ENCODE measurements at places on chromosomes 3 and 15.

DNA sequence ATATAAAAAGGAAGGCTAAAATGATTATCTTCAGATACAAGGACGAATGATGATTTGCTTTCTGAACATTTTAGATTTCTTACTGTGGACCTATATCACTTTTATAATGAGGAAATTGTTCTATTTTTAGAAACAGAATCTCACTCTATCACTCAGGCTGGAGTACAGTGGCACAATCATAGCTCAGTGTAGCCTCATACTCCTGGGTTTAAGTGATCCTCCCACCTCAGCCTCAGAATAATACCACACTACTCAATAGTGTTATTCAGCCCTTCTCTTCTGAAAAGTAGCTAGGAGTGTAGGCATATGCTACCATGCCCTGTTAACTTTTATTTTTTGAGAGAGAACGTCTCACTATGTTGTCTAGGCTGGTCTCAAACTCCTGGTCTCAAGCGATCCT, 15.8 kb downstream of the DNAJC13 start:
- DNase-seq: no peak

DNA sequence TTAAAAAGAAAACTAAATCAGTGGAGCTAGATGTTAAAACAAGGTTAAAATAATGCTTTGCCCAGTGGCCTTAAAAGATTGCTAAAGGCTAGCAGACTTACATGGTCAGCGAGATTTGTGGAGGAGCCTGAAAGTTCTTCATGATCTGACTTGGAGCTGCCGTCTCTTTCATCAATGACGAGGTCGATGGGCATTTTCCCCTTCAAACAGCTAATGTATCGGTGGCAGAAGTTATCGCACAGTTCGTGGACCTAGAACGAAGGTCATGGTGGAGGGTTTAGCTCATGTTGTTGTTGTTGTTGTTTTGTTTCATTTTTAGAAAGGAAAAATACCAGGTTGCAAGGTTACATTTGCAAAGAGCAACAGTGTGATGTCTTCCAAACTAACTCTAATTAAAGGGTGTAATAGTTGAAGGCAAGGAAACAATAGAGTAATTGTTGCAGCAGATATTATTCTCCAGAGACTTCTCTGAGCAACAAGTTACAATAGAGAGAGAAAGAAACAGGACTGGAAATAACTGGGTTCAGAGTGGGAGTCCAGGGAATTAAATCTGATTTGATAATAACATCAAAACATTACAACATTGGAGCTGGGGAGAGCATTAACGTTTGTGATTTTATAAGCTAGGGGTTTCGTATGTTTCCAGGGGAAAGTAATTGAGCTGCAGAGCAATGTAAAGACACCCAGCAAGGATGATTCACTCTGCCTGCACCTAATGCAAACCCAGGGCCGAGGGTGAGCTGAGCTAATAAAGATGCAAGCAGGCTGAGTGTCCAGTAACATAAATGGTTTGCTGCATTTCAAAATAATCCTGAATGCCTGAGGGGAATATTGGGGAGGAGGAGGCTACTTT, 6.6 kb downstream of the MEIS2 start:
- DNase-seq: peak; percentile 21

DNA sequence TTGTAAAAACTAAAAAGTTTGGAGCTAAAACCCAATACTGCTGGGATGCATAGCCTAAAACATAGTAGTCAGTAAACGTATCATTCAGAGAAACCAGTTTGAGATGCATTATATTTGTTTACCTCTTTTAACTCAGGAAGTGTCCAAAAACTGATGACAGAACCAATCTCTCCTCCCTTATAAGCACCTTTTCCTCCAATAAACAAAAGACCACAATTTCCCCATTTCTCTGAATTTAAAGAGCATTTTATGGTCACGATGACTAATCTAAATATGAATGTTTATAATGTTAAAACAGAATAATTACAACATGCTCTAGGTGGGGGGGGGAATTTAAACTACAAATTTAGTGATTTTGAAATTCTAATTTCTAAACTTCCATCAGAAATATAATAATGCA, 58.5 kb downstream of the CEP63 start:
- no peak for DNase-seq

DNA sequence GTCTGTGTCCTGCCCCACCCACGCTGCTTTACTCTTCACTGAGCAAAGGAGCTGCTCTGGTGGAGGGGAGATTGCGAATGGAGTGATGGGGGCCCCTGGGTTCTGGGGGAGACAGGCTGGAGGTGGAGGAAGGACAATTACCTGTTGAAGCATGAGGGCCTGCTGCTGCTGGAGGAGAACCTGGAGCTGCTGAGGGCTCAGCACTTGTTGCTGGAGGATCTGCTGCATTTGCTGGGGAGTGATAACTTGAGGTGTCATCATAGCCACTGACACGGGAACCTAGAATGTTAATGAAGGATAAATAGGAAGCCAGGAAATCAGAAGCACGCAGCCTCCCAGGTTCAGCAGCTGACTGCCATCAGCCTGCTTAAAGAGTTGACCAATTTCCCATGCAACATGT, 530.0 kb downstream of the FOXP1 start:
- DNase-seq: no peak

DNA sequence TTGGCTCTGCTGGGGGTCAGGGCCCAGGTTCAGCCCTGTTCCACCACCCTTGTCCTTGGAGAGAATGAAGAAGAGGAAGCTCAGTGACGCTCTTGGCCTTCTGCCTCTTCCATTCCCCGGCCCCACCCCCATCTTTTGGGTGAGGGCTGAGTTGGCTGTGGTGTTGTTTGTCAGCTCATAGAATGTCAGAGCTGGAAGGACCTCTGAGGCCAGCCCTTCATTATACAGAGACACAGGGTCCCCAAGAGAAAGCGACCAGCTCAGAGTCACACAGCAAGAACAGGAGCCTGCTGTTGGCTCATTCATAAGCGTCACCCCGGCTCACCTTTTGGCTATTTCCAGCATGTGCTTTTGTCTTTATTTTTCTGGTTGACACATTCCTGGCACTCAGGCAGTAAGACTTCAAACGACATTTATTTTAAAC, 68.2 kb downstream of the AAGAB start:
- DNase-seq: peak; percentile 85

DNA sequence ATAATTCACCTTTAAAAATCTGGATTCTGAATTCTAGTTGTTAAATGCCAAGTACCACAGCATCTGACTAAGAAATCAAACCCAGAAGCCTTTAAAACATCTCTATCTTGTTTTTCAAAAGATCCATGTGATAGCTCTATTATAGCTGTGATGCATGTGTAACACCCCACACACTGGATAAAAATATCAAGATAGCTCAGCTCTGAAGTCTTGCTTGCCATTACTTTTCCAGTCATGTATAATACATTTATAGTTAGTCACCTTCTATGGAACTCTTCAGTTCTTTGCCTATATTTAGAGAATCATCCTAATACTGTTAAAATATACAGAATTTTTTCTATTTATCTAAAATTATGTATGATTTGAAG, 11.6 kb downstream of the ARPP19 start:
- no peak for DNase-seq

DNA sequence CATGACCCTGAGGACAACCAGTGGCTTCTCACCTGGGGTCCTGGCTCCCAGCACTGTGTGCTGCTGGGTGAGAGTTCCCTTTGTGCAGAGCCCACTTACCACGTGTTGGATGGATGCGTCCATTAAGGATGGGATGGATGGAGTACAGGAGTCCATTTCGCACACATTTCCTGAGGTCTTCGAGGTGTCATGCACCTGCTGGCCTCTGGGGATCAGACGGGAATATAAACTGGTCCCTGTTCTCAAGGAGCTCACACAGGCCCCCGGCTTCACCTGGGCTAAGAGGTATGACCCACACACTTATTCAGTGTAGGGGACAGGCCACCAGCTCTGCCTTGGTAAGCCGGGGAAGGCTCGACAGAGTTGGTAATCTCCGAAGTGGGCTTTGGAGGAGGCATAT, 39.5 kb downstream of the MAGEF1 start:
- no peak for DNase-seq

- no peak for DNase-seq
Measured at GRCh38 chr3:71035314-71035713, 548.2 kb downstream of the FOXP1 start.

DNA sequence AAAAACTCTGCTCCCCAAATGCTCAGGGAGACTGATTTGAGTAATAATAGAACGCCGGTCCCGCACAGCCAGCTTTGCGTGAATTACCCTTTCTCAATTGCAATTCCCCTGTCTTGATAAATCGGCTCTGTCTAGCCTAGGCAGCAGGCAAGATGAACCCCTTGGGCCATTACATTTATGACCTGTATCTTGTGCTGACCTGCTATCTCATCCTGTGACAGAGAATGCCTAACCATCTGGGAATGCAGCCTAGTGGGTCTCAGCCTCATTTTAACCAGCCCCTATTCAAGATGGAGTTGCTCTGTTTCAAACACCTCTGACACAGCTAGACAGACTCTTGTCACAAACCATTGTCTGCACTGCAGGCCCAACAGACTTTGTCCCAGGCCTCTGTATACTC, 13.8 kb upstream of the NUP210 start:
- DNase-seq: no peak

DNA sequence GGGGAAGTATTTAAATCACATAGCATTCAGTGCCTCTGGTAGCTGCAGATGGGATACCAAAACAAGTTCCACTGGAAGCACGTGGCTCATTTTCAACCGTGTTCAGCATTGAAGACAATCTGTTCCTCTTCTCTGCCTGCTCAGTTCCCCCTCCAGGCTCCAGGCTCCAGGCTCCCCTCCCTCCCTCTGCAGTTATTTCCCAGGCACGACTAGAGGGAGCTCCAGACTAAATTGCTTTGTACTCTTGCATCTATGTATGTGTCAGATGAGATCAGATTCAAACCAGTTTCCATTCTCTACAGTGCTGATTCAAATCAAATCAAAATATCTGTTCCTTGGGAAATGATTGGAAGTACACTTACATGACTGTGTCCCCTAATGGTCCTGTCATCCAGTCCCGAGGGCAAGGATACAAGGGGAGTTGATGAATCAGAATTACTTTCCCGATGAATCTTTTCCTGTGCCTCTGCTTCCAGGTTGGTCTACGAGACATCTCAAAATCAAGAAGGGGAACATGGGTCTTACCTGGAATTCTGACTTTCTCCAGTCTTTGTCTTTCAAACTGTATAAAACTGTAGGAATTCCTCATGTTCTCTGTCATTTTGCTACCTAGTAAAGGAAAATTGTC, 600.5 kb downstream of the EDEM1 start:
- peak; percentile 31 for DNase-seq

DNA sequence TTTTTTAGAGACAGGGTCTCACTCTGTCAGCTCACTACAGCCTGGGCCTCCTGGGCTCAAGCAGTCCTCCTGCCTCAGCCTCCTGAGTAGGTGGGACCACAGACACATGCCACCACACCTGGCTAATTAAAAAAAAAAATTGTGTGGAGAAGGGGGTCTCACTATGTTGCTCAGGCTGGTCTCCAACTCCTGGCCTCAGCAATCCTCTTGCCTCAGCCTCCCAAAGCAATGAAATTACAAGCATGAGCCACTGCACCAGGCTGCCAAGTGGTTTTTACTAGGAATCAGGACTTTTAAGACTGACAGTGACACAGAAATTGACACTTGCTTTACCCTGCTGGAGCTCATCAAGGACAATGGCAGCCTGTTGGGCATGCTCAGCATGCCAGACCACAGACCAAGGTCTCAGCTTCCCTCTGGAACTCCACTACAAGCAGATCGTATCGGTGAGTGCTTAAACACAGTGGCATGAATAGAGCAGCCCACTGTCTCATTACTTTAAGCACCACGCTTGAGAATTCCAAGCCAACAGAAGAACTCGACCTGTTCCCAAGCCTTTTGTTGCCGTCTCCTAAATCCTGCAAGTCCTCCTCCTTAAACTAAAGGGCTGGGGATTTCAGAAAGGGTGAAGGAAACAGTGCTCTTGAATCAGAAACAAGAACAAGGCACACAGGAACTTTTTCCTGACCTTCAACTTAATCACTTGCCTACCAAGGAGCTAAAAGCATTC, 41.4 kb downstream of the EOMES start:
- no peak for DNase-seq

DNA sequence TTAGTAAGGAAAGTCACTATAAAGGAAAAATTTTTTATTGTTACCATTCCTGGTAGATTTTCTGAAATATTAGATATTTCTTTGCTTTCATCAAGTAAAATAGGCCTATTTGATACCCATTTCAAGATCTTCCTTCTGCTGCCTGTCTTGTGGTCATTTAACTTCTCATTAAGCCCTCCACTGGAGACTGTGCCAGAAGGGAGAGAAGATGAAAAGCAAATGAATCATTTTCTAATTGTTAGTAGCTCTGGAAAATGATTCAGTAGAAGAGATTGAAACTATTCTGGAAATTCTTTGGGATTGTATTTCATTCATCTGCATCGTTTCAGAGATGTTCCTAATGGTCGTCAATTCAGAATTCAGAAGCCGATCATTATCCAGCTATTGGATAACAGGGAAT, 3.2 kb downstream of the KCTD6 start:
- DNase-seq: no peak

DNA sequence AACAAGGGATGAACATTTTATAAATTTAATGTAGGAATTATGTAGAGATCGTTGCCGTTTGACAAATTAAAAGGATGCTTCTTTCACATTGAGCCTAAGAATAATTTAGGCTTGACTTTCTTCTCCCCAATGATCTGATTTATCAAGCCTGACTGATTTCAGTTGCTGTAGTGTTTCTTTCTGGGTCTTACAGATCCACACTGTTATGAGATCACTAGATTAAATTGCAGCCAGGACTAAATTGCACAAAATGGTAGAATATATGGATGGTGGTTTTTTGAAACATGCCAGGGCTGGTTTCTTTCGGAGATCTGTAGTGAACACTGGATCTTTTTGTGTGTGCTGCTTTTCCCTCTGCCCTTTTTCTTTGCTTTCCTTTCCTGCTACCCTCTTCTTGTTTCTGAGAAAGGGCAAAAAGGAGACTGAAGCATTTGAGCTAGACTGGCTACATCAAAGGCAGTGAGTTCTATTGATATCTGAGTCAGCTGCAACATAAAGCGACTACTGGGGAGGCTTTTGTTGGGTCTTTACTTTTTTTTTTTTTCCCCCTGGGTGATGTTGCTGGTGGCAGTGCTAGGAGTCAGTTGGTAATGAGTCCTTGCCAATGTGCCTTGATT, 83.0 kb downstream of the AKAP13 start:
- no peak for DNase-seq

- DNase-seq: no peak
Measured at GRCh38 chr15:77852241-77853007, 219.7 kb upstream of the LINGO1 start.

GRCh38 chr3:14340960-14341708, 61.3 kb upstream of the SLC6A6 start:
- DNase-seq: no peak

All from heart left ventricle (tissue), 16 donors.